NCI-H1092 treated with DMSO at 0.1 percent for 48 hours (cell line): ENCODE measurements at places on chromosomes 7 and 10.

DNA sequence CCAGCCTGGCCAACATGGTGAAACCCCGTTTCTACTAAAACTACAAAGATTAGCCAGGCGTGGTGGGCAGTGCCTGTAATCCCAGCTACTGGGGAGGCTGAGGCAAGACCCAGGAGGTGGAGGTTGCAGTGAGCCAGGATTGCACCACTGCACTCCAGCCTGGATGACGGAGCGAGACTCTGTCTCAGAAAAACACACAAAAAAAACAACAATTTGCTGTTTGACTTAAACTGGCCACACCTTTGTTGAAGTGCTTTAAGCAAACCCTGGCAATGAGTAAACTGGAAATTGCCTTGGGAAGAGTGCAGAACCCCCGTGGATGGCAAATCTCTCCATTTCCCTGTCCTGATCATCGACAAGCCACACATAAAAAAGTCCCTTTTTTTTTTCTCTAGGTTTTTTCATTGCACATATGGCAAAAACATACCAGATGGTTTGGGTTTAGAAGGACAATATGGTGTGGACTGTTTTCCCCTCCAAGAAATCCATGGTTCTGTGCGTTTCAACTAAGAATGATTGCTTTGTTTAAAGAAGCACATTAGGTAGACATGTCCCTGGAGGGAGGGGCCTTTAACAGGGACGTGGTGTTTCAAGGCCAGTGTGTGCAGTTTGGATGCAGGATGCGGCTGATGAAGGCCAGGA is 76.9 kb downstream of the NRP1 start:
- DNase-seq: no peak

DNA sequence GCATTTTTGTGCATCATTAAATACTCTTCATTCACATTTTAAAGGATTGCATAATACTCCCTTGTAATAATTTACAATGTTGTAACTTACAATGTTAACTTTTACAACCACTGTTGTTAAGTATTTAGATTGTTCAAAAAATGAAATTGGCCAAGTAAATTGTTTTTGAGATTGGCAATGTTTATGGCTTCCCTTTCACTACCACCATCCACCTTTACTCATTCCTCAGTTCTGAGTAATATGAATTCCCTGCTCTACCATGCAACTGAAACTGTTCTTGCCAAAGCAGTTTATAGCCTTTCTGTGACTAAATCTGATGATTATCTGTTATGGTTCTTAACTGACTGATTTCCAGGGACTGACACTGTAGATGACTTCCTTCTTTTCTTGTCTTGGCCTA is 80.5 kb upstream of the TMEM106B start:
- DNase-seq: no peak

- DNase-seq: no peak
Measured at GRCh38 chr10:35194906-35195305, 68.3 kb downstream of the CREM start.

DNA sequence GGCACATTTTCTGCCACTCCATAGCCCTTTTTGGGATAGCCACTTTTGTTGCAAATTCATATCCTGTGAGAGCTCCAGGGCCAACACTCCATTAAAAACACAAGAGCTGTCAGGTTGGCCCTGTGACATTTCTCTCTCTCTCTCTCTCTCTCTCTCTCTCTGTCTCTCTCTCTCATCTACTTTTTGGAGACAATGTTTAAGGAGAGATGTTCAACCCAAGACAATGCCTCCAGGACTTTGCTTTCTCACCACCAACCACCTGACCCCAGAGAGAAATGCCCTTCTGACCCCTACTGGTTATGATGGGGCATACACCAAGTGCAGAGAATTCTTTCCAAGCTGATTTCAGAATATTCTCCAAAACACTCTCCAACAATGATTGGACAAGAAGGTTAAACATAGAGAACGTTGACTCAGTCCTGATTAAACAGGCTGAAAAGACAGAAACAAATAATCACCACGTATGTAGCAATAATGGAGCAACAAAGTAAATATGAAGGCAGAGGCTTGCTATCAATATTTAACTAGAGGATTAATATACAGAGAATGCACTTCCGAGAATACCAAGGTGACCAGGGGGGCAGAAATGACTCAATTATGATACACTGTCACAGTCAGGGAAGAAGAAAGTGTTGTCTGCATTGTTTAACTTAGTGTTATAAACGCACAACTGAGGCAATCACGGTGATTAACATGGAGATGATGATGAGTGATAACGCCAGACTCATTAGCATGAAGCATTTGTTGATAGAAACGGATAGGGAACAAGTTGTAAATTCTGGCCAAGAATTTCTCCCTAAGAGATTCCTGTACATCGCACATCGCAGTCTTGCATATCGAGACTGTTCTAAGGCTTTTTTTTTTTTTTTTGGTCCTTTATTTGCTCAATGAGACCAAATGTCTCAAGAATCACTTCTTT is 178.5 kb downstream of the NRP1 start:
- no peak for DNase-seq

DNA sequence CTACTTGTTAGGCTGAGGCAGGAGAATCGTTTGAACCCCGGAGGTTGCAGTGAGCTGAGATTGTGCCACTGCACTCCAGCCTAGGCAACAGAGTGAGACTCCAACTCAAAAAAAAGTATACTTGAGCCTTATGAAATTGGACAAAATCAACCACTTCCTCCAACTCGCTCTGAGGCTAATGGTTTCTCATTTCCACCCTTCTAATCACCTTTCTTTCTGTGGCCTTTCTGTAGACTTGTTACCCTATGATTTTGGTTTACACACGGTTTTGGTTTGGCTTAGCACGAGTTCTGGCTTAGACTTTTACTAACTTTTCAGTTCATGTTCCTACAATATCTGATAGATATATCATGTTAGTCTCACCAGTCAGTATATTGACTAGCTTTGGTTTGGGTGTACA is 152.0 kb downstream of the PHTF2 start:
- DNase-seq: no peak

- DNase-seq: no peak
Measured at GRCh38 chr7:74233655-74234285, 20.4 kb downstream of the RFC2 start.

DNA sequence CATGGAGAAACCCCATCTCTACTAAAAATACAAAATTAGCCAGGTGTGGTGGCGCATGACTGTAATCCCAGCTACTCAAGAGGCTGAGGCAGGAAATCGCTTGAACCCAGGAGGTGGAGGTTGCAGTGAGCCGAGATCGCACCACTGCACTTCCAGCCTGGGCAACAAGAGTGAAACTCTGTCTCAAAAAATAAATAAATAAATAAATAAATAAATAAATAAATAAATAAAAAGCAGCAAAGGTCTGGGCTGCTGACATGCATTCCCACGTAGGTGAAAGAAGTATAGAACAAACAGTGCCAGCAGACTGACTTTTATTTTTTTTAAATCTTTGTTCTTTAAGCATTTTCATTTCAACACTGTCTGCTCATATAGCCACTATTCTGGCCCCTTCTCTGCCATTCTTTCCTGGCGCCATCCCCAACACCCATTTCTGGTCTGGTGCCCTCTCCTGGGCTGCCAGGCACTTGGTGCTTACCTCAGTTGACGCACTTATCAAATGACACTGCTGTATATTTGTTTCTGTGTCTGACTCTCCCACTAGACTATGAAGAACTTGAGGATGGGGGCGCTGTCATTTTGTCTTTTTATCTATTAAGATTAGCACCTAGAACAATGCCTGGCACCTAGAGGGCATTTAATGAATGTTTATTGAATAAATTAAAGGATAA is 15.6 kb downstream of the FAM107B start:
- DNase-seq: peak; percentile 2

GRCh38 chr10:86962136-86962980 is 4.0 kb downstream of the SNCG start:
- DNase-seq: no peak

- DNase-seq: no peak
Measured at GRCh38 chr7:55484834-55485233, 87.5 kb downstream of the VOPP1 start.

DNA sequence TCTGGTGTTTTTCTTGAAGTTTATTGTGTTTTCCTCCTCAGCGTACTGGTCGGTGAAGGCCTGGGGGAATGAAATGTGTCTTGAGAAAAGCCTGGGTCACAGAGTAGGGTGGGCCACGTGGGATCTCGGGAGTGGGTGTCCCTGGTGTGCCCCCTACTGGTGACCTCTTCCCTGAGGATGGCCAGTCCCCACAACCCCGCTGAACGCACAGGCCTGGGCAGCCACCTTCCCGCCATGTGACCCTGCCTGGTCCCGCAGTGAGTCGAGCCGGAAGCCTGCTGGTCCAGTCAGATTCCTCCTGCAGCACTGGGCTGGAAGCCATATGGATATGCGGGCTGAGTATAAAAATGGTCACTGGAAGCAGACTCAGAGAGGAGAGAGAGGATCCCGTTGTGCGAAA is 52.9 kb upstream of the GNA12 start:
- no peak for DNase-seq

- DNase-seq: no peak
Measured at GRCh38 chr10:71816421-71816851, 34.6 kb downstream of the PSAP start.

- no peak for DNase-seq
Measured at GRCh38 chr7:158401295-158401694, 186.3 kb downstream of the PTPRN2 start.

- no peak for DNase-seq
Measured at GRCh38 chr7:17931069-17931468, 9.2 kb downstream of the SNX13 start.

- DNase-seq: no peak
Measured at GRCh38 chr7:127409629-127410028, 17.1 kb upstream of the ZNF800 start.

- no peak for DNase-seq
Measured at GRCh38 chr7:44960011-44960580, 18.7 kb downstream of the MYO1G start.

DNA sequence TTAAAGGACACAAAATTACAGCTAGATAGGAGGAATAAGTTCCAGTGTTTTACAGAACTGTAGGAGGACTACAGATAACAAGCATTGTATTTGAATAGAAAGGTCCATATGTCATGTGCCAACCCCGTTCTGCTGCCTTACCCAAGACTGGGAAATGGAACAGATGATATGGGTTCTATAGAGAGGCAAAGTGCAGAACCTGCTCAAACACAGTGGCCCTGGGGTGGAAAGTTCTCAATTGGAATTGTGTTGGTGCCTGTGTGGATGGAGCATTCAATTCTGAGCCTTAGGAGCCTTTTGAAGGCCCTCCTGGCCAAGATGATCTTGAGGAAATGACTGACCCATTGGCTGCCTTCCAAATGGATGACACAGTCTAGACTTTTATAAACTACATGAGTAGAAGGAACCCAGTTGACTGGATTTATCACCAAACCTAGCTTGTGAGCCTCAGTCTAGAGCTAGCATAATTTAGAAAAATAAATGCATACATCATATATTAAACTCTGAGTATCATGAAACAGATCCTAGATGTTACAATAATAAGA is 4.1 kb upstream of the PRSS1 start:
- no peak for DNase-seq

- DNase-seq: no peak
Measured at GRCh38 chr10:94129393-94130130, 135.8 kb downstream of the PLCE1 start.

GRCh38 chr10:132299371-132300336 is 8.1 kb downstream of the STK32C start:
- DNase-seq: no peak

DNA sequence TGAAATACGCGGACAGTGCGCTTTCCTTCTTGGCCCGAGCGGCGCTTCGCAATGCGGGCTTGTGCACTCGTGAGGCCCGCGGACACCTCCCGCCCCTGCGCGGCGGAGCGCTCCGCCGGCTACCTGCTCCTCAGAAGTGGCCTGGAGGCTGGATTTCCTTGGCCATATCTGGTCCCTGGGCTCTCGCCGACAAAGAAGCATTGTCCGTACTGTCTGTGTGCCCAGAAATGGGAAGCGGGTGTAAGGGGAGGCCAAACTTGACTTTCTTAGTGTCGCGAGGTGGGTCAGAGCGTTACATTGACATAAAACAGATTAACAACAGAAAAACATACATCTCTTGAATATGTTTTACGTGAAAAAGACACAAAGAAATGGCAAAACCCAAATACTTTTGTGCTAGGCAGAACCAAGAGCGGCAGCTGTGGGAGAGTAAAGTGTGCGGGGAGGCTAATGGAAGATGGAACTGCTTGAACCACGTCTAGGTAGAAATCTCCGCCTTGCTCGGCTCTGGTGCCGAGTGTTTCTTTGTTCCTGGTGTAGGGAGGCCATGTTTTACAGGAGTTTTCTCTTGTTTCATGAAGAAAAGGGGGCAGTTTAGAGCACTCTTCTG is 1.4 kb downstream of the LANCL2 start:
- peak; percentile 54 for DNase-seq

GRCh38 chr10:17805921-17806577 is 3.1 kb upstream of the MRC1 start:
- DNase-seq: no peak

- DNase-seq: no peak
Measured at GRCh38 chr7:31748084-31748483, 61.1 kb downstream of the PPP1R17 start.

DNA sequence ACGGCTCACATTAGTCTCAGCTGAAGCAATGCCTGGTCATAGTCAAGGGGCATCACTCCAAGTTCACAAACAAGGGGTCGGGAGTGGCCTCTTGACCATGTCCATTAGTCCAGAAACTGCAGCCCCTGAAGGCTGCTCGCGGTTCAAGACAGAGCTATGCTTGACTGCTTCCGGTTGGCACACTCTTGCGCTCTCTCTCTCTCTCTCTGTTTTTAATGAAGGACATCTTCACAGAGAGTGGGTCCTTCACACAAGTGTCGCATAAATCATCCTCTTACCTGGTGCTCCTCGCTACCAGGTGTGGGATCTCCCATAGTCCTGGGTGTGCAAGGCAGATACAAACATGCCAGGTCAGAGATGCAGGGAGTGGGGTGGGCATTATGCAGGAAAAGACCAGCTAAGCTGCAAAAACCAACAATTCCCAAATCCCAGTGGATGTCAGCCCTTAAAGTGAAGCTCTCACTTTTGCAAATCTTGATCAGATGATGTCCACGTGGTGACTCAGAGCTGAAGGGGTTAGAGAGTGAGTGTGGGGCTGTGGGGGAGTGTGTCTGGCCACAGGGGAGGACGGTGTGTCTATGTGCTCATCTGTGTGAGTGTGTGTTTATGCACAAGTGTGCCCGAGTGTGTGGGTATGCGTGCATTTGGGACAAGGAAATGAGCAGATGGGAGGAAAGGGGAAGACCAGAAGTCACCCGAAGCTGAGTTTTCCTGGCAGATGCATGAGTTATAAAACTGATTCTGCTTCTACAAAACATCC is 83.7 kb upstream of the PPP2R2D start:
- DNase-seq: no peak

- no peak for DNase-seq
Measured at GRCh38 chr7:37363536-37364491, 84.8 kb downstream of the ELMO1 start.

DNA sequence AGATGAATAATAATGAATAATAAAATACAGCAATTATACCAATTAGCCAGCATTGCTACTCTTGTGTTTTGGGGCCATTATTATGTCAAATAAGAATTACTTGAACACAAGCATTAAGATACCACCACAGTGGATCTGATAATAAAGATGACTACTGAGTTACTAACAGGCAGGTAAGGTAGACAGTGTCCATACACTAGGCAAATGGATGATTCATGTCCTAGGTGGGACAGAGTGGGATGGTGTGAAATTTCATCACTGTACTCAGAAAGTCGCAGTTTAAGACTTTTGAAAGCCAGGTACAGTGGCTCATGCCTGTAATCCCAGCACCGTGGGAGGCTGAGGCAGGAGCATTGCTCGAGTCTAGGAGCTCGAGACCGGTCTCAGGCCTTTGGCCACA is 8.7 kb upstream of the UNC5B start:
- no peak for DNase-seq
